ENCODE measurements at places on chromosomes 7 and 10. TPM values are rescaled to one million over a fixed set of nuclear protein-coding genes. Genes with fewer than 3 reads are reported as not detected.
A peak's percentile ranks its signal among the peaks of the same experiment; 100 is the strongest.

DNA sequence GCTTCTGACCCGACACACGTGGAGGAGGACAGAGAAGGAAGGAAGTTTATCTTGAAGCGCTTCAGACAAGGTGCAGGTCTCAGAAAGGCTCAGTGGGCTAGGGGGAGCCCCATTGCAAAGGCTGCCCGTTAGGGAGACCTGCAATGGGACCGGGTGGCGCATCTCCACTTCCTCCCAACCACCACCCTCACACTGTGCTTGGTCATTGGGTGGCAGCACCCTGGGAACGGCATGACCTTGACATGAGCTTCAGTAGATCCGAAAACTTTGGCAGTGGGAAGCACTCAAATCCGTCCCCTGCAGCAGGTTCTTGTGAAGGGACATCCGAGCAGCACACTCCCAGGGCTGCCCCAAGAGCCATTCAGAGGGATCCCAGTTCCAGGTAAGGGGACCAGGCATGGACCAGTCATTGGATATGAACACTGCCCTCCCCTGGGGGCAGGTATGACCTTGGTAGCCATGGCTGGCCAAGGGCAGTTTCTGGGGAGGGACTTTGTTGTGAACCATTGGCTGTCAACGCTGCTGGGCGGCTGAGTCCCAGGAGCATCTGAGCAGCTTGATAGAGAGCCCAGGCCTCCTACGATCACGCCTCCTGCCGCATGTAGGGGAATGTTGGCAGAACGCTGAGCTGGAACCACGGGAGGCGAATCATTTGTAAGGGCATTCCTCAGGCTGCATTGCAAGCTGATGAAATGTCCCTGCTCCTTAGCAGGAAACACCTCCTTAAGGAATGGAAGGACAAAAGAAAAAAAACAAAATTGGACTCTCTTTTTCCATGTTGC lies 31.7 kb downstream of the GALNTL5 start:
- DNase-seq, result peak; percentile 38

Gene CTAGE8
- not detected for total RNA-seq

DNA sequence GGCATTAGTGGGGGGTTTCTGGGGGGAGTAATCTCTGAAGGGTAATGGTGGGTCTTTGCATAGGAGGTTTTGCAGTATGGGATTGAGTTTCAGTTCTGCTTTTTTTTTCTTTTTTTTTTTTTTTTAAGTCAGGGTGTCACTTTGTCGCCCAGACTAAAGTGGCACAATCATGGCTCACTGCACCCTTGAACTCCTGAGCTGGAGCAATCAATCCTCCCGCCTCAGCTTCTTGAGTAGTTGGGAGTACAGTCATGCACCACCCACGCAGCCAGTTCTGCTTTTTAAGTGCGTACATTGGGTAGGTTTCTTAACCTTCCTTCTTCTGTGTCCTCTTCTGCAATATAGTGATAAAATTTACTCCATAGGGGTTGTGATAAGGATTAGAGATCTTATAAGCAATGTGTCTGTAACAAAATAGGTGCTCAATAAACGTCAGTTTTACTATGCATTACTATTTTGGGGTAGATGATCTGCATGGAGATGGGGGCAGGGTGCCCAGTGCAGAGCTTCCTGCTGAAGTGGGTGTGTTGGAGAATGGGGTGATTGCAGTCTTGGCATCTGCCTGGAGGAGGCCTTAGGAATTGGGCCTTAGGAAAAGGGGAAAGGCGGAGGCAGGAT lies 9.6 kb downstream of the KAZALD1 start:
- no peak for DNase-seq

Gene MRPS33
- 16.1 TPM for total RNA-seq

DNA sequence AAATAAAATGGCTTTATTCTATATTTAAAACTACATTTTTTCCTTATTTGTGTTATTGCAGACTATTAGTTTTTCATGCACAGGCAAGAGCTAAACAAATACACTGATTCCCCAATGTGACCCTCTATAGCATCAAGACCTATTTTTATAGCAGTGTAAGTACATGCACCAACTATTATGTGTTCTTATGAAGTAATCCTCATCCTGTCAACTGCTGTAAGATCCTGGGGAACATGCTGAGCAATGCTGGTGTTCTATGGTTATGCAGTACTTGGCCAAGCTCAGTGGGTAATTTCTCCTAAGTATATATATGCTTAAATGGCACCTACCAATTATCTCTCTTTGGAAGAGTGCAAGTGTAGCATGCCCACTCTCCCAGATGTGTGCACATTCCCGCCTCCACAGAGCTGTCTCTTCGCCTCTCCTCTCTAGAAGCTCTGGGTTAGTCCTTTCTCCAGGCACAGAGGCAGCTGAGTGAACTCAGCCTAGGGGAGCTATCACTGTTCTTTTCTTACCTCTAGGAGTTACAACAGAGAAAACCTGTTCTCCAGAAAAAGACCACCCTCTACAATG lies 428.8 kb downstream of the KCNMA1 start:
- DNase-seq, result no peak

DNA sequence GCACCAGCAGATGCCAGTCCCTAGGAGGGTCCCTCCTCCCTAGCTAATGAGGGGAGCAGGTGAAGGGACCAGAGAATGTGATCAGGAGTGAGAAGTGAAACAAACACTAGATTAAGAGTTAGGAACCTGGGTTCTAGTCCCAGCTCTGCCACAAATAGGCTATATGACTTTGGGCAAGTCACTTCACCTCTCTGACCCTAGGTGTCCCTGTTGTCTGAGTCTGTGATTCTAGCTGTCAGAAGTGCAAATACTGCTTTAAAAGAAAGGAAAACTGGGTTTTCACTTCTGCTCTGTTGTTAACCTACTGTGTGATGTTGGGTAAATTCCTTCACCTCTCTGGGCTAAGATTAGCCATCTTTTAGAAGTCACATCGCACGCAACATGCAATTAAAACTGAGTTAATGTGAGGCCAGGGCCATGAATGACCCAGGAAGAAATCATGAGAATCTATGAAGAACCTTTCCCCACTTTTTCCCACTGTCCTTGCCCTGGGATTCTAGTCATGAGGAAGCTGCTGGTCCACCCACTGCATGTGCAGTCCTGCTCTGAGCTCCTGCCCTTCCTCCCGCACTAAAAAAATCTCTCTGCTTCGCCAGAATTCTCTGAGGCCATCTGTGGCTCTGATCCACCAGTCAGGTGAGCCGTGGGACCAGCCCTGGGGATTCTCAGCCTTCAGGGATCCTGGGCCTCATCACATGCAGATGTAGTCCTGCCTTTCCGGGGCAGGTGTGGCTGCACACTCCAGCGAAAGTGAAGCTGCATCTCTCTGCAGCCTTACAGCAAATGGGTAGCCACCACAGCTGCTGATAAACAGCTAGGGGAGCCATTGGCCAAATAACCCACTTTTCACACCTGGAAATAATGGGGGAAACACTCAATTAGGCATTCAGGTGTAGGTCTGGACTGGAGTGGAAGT lies 181.7 kb downstream of the PLXNA4 start:
- DNase-seq, result no peak

Measured in cerebellum (tissue), 4 donors.